Esophagus muscularis mucosa (tissue), 4 donors: ENCODE measurements at places on chromosomes 11 and 22. TPM values are rescaled to one million over a fixed set of nuclear protein-coding genes. Genes with fewer than 3 reads are reported as not detected.

DNA sequence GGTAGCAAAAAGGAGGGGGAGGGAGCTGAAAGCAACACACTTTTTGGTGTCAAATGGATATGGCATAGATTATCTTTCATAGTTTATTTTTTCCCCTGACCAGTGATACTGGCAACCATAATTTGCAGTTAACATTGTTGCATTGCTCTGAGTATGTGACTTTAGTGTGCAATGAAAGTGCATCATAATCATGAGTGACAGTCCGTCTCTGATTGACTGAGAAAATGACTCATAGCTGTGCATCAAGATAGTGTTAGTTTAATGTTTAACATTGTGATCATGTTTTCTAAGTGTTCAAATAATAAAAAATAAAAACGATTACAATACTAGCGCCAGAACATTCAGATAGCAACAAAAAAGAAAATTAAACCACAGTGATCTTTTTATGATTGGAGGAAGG is 952.4 kb upstream of the TENM4 start:
- no peaks in the 10 kb centered on the region for H3K27me3 ChIP-seq
- H3K27ac ChIP-seq, result no peak overlapping the region
- no peak overlapping the region for H3K4me3 ChIP-seq
- no peaks in the 10 kb centered on the region for H3K4me1 ChIP-seq

DNA sequence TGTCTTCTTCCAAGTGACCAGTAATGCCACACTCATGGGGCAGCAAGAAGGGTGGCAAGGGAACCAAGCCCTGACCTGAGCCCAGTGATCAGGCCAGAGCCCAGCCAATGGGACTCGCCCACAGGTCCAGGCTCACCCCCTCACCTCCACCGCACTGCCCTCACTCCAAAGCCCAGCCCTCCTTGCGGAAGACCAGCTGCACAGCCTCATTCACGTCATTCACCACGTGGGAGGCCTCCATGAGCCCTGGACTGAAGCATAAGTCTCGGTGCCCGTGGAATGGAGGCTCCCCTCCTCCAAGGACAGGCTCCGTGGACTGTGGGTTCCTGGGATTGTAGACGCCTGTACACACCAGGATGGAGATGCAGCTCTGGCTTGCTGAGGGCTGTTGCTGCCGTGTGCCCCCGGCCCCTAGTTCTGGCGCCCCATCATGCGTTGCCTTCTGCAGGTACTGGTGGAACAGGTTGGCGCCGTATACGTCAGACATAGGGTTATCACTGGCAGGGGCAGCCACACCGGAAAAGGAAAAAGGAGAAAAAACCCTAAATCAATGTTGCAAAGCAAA is 16.8 kb upstream of the TMEM121B start:
- H3K27ac ChIP-seq, result no peak overlapping the region
- peaks cover 10% of the 10 kb centered on the region for H3K4me1 ChIP-seq
- no peak for DNase-seq

- no peaks in the 10 kb centered on the region for H3K36me3 ChIP-seq
- no peak for DNase-seq
- no peak overlapping the region for H3K4me3 ChIP-seq
These were observed 132.3 kb downstream of the CSNK2A3 start for GRCh38 chr11:11220786-11221185.

GRCh38 chr22:27134315-27134701 is 476.9 kb downstream of the MIAT start:
- H3K27ac ChIP-seq, result no peak overlapping the region
- no peak for DNase-seq
- H3K4me3 ChIP-seq, result no peak overlapping the region
- no peaks in the 10 kb centered on the region for H3K27me3 ChIP-seq
- no peaks in the 10 kb centered on the region for H3K36me3 ChIP-seq
- H3K4me1 ChIP-seq, result no peaks in the 10 kb centered on the region

GRCh38 chr11:101442171-101442570 is 141.6 kb downstream of the TRPC6 start:
- peaks cover 49% of the 10 kb centered on the region for H3K4me1 ChIP-seq
- no peak for DNase-seq
- no peaks in the 10 kb centered on the region for H3K27me3 ChIP-seq
- H3K27ac ChIP-seq, result peak overlapping the region; percentile 57
- no peak overlapping the region for H3K4me3 ChIP-seq

- H3K27ac ChIP-seq, result no peak overlapping the region
- peak; percentile 4 for DNase-seq
- H3K4me1 ChIP-seq, result no peaks in the 10 kb centered on the region
- no peak overlapping the region for H3K4me3 ChIP-seq
- H3K27me3 ChIP-seq, result no peaks in the 10 kb centered on the region
These were observed 11.9 kb downstream of the TMEM41B start for GRCh38 chr11:9302448-9302847.

DNA sequence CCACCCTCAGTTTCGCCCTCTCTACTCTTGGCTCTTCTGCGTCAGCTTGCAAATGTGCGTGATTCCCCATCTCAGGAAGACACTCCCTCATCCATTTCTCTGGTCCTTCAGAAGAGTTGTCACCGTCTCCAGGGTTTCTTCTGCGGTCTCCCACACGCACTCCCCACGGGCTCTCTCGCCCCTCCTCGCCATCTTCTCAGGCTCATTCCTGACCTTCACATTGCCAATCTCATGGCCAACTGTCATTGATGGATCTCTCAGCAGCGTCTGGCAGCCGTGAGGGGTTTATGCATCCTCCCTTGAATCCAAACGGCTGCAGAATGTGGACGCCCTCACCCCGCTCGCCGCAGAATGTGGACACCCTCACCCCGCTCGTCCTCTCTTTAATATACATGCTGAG is 10.5 kb downstream of the SYNGR1 start:
- H3K4me3 ChIP-seq, result no peak overlapping the region
- no peaks in the 10 kb centered on the region for H3K27me3 ChIP-seq
- peaks cover 5% of the 10 kb centered on the region for H3K4me1 ChIP-seq
- no peak overlapping the region for H3K27ac ChIP-seq

DNA sequence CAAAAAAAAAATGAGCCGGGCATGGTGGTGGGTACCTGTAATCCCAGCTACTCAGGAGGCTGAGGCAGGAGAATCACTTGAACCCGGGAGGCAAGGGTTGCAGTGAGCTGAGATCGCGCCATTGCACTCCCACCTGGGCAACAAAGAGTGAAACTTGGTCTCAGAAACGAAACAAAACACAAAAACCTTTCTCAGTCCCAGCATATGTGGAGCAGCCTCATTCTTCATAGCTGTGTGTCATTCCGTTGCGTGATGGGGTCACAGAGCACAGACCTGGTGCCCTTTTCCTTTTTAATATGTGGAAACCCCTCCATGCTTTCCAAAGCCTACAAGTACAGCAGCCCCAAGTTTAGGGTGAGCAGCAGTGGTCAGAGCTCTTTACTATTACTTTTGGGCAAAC is 13.7 kb downstream of the PEX26 start:
- peak overlapping the region; percentile 84 for H3K27ac ChIP-seq
- no peak for DNase-seq
- peak overlapping the region; percentile 45 for H3K4me3 ChIP-seq
- no peaks in the 10 kb centered on the region for H3K27me3 ChIP-seq
- H3K36me3 ChIP-seq, result peaks cover 37% of the 10 kb centered on the region

DNA sequence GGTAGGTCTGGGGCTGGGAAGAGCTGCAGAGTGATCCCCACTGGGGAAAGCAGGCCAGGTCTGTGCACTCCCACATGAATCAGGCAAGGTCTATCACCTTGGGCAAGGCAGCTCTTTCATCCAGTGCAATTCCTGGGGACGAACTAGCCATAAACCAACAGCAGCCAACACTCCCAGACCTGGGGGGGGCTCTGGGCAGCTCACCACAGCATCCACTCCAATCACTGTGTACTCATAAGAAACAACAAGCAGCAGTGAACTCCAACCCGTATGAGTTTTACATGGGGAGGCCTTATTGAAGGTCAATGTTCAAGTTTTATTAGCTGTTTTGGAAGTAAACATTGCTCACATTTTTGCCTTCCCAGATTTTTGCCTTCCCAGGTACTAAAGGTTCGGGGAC is 157.4 kb upstream of the NAV2 start:
- H3K36me3 ChIP-seq, result no peaks in the 10 kb centered on the region
- peaks cover 13% of the 10 kb centered on the region for H3K4me1 ChIP-seq
- H3K27me3 ChIP-seq, result no peaks in the 10 kb centered on the region
- DNase-seq, result no peak
- H3K4me3 ChIP-seq, result no peak overlapping the region

Gene IGF2
- total RNA-seq, result 36.4 TPM

Gene CRYBB2
- total RNA-seq, result not detected

Gene EED
- total RNA-seq, result 11.1 TPM

Gene KCNC1
- not detected for total RNA-seq

Gene MS4A6A
- total RNA-seq, result 47.4 TPM
